ENCODE measurements at places on chromosomes 1 and 21. TPM values are rescaled to one million over a fixed set of nuclear protein-coding genes. Genes with fewer than 3 reads are reported as not detected.

The FAM177B gene
- not detected for total RNA-seq

The NEXN gene
- total RNA-seq, result 1.7 TPM

The RPE65 gene
- total RNA-seq, result not detected

The FAM43B gene
- 0.10 TPM for total RNA-seq

The CDK18 gene
- under 0.01 TPM for total RNA-seq

The MPZ gene
- total RNA-seq, result 0.39 TPM

The NUP210L gene
- not detected for total RNA-seq

The PPCS gene
- total RNA-seq, result 69.1 TPM

The USH2A gene
- total RNA-seq, result under 0.01 TPM

The LCE2C gene
- total RNA-seq, result not detected

DNA sequence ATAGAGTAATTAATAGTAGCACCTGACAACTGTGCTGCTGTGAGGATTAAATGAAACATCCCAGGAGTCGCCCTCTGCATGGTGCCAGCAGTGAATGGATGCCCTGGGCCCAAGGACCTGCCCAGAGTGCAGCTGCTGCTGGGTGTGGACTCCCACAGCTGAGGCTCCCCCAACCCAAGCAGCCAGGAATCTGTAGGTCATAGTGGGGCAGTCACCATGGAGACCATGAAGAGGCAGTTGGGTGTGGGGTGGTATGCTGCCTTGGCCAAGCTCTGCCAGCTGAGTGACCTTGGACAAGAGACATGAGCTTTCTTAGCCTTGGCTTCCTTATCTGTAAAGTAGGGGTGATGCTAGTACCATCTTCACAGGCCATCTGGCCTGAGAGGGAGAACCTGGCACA is 9.4 kb downstream of the OLIG2 start:
- DNase-seq, result no peak

GRCh38 chr1:58899587-58900271 is 115.9 kb upstream of the JUN start:
- DNase-seq, result no peak

GRCh38 chr1:222730866-222731265 is 6.1 kb upstream of the FAM177B start:
- DNase-seq, result no peak

DNA sequence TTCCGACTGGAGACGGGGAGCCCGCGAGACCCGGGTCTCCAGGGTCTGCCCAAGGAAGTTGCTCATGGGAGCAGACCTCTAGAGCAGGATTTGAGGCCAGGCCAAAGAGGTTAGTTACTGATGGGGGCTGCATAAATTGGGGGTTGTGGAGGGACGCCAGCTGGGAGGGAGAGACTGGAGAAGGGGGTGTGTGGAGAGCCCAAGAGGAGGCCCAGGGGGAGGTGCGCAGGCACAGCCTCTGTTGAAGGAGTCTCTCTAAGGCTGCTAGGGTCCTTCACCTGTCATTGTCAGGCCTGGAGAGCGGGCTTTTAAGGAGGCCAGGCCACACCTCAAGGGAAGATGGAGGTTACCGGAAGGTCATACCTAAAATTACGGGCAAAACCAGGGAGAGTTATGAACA is 363 bp downstream of the PLA2G5 start:
- DNase-seq, result no peak

DNA sequence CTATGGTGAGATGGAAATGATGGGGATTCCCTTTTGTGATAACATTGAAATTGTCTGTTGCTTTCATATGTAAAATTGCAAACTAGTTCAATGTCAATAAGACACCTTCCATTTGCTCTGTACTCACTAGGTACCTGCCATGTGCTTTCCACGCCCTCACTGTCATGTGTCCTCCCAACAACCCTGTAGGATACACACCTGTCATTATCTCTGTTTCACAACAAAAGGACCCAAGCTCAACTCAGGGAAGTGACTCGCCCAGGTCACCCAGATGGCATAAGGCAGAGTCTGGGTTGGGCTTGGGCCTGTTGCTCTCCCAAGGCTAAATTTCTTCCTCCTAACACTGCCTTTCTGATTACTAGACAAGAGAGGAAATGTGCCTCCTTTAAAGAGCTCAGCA is 45.3 kb upstream of the MCOLN3 start:
- DNase-seq, result no peak

DNA sequence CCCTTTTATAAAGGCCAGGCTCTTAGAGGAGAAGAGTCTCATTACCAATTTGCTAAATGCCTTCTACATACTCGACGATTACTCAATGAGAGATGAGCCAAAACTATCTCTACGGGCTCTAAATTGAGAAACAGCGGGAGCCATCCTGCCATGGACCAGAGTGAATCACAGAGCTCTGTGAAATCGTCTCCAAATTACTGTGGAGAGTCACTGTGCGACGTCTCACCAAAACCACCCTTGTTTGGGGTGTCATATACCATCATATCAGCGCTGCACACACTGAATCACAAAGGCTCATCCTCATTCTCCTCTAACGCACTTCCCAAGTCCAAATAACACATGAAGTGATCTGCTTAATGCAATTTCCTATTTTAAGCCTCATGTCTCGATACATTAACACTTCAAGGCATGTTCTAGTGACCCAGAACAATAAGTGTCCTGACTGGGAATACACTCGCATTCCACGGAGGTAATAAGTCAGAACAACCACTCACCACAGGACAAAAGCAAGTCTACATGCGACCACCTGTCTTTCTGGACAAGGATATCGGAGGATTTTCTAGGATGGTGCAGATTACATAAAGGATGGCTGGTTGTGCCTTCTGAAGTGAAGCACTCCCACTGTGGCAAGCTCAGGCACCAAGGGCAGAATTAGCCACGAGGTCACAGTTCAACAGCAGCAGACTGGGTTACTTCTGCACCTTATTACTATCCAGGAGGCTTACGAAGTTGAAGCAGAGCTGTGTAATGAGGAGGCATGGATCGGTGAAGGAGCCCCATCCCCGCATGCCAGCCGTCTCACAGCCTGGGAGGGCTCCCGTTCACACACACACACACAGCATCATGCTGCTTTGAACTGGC is 44.3 kb downstream of the NID1 start:
- DNase-seq, result peak; percentile 32

DNA sequence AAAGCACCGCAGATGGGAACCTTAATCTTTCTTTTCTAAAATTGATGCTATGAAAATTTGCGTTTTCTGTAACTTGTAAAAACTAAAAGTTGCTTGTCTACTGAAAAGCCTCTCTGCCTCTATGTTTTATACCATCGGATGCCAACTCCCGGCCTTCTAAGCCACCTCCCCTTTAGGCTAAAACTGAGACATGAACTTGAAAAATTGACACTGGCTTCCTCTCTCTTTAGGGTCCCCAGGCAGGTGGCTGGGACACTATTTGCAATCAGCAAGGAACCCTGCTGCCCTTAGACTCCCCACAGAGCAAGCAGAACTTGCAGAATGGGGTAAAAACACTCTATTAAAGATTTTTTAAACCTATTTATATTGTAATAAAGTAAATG is 151.1 kb upstream of the CAMK1G start:
- no peak for DNase-seq

GRCh38 chr21:35163411-35163810 is 114.3 kb upstream of the RUNX1 start:
- peak; percentile 77 for DNase-seq

DNA sequence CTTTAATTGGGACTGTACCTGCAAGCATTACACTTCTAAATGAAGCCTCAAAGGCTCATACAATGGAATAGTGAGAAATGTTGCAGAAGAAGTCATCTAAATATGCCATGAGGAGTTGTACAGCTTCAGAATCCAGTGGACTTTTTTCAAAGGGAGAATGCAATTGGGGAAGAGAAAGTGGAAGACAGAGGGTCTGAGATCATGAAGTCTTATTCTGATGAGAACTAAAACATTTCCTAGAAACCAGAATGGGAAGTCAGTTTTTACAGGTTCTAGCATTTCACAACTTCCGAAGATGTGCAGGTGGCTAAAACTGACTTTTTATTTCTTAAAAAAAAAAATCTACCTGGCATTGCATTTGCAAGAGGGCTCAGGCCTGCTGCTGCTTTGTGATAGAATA is 424.4 kb upstream of the RUNX1 start:
- DNase-seq, result no peak

DNA sequence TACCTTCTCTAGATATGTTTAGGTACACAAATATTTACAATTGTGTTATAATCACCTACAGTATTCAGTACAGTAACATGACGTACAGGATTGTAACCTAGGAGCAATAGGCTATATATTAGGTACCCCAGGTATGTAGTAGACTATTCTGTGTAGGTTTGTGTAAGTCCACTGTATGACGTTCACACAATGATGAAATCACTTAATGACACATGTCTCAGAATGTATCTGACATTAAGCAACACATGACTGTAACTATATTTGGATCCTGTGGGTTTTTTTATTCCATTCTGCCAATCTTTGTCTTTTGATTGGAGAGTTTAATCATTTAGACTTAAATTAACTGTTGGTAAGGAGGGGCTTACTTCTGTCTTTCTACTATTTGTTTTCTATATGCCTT is 52.1 kb downstream of the STYXL2 start:
- no peak for DNase-seq

DNA sequence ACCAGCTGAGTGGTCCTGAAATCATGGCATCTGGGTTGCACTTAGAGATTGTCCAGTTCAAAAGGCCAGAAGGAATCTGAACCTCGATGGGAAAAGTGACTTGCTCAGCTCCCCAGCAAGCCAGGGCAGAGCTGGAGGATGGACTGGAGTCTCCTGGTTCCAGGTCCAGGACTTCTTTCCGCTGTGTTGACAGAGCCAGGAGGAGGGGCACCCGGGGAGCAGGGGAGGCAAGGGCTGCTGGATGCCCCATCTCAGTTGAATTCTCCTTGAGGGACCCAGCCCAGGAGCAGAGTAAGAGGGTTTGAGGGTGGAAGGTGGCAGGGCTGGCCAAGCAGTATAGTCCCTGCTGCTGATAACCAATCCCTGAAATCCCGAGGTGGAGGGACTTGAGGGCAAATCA is 2.4 kb upstream of the ALPL start:
- no peak for DNase-seq

DNA sequence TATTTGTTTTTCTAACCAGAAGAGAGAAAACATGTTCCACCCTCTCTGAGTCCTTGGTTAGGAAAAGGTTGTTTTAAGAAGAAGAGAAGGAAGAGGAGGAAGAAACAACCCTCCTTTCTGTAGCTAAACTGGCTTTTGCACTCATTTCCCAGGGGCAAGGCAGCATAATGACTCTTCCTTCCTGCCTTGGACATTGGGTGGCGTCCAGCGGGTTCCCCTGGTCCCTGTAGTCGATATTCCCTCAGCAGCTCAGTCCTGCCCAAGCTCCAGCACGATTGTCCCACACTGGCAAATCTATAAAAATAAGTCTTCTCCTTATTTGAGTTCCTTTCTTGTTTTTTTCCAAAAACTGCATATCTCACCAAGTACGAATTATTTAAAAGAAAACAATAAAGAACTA is 81.2 kb downstream of the TEX35 start:
- no peak for DNase-seq

DNA sequence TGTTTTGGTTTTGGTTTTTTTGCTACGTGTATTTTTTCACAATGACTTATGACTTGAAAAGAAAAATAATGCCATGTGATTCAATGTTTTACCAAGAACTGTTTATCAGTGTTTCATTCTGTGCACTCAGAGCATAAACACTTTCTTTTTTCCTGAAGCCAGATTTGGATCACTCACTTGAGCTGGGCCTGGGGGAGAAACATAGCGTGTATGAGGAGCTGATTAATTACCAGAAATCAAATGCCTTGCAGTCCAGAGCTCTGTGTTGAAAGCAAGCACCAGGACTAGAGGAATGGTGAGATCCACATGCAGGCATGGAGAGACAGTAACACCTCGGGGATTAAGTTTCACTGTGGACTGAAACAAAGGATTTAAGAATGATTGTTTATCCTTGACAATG is 642.1 kb upstream of the ADGRL2 start:
- no peak for DNase-seq

DNA sequence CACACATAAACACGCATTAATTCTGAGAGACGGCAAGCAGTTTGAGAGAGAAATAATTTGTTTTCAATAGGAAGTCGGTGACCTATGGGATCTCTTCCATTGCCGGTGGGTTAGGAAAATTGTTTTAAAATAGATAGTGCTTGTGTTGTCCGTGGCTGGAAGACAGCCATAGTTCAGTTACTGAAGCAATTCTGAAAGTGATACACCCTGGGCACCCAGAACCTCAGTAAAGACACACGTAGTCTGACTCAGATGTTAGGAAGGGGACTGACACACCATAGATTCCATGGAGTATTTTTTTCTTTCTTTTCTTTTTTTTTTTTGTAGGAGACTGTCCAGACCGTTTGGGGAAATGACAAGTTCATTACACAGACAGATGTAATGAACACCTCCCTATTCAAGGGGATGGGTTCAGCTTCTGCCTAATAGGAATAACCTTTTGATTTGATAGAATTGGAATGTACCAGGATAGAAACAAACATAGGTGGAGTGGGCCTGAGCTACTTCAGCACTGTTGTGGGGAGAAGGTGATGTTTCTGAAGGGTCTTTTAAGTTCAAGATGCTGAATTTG is 1.6 kb downstream of the C1orf21 start:
- DNase-seq, result peak; percentile 79

DNA sequence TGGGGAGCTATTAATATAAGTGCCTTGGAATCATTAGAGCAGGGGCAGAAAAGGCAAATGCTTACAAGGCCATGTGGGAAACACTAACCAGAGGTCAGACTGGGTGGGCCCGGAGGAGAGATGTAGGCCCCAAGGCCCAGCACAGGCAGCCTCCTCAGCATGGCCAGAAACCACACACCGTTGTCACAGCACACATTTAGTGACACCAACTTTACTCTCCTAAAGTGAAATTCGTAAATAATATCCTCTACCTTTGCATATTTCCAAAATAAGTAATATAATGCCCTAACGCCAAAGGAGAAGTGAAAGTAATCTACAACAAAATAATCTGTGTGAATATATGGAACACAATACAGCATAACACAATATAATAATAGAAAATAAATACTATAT is 62.6 kb downstream of the KIF21B start:
- no peak for DNase-seq

DNA sequence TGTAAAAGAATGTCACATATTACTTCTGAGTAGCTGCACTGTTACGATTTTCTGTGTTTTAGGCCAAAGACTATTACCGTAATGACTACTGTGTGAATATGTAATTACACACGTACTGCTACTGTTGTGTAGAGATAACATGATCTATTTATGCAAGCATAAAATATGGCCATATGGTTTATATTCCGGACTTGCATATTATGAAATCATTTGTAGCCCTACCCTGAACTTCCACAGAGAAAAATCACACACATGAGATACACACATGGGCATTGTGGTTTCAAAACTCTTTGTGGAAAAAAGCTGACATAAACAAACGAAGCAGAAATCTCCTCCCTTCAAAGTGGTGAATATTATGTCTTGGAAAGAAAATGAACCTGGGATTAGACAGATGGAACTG is 373.0 kb upstream of the ADAMTS5 start:
- no peak for DNase-seq

DNA sequence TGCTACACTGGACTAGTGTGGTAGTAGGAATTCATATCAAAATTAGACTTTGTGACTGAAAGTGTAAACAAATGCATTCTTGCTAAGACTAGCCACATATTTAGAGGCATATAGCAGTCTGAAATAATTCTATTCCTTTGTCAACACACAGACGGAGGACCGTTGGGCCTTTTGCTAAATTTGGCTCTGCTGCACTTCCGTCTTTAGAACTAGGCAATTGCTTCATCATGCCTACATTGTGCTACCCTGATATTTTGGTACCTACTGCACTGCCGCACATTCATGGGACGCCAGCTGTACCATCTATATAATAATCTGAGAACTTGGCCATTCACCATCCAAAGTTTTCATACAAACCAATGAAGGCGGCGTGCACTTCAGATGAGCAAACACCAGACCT is 346.8 kb downstream of the KIF26B start:
- DNase-seq, result no peak

- DNase-seq, result peak; percentile 39
These were observed at the start of gene PCP4L1 for GRCh38 chr1:161258439-161259344. Gene PCP4L1 (plus strand): TSS chr1:161258745. CDS start chr1:161258975, 230 bp downstream.

Measured in RPMI7951 (cell line).